ENCODE measurements at places on chromosomes 11 and 22.
A peak's percentile ranks its signal among the peaks of the same experiment; 100 is the strongest.

DNA sequence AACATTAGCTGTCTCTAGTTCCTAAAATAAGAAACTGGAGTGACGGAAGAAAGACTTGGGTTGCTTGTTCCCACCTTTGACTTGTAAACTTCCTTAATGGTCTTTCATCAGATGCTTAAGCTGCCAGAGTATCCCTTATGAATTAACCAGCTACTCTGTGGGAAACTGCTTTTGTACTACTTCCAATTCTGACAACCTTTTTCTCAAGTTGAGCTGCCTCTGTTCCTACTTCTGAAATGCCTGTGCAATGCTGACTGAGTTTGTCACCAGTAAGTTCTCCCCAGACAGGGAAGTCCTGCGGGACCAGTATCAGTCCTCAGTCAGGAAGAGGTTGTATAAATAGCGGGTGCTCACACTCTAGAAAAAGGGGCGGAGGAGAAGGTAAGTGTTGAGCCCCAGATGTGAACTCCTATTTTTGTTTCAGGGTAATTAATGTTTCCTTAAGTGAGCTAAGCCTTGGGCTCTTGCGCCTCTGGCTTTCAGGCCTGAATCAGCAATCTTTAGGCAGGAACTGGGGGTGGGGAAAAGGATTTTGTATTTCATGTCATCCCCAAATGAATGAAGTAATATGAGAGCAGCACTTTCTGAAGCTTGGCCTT is 67.2 kb downstream of the CECR2 start:
- no peak for DNase-seq

- no peak for DNase-seq
Observed at GRCh38 chr11:12377106-12377823, at the start of gene PARVA. PARVA (plus strand) TSS chr11:12377571; CDS start chr11:12377648, 77 bp downstream.

DNA sequence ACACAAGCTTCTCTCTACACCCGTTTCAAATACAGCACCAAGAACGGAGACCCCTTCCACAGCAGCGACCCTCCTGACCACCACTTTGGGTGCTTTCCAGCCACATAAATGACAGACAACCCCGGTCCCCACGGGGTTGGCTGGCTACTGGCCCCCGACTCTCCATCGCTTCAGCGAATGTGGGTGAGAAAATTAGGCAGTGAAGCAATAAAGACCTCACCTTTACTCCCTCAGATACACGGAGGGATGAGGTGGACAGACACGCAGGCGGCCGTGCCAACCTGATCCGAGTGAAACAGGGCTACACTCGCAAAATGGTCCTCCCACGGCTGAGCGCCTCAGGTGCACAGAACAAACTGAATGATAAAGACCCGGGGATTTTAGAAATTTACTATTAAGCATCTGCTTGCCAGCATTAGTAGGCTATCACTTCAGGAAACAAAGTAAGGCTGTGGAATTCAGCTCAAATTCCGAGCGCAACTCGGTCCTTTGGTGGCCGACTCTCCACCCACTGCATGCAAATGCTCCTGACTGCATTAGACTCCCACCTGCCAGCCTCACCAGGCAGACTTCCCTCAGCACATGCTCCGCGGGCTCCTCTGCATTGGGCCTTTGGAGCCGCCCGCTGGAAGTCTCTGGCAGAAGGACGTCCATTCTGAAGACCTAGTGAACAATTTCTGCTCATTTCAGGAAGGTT is 12.8 kb upstream of the EFCAB6 start:
- no peak for DNase-seq

GRCh38 chr11:114164546-114164945 is 105.0 kb downstream of the ZBTB16 start:
- DNase-seq: no peak

- DNase-seq: no peak
Observed at GRCh38 chr11:117062498-117062897, 35.7 kb downstream of the SIK3 start.

GRCh38 chr22:32528316-32528715 is 53.7 kb downstream of the FBXO7 start:
- DNase-seq: no peak

DNA sequence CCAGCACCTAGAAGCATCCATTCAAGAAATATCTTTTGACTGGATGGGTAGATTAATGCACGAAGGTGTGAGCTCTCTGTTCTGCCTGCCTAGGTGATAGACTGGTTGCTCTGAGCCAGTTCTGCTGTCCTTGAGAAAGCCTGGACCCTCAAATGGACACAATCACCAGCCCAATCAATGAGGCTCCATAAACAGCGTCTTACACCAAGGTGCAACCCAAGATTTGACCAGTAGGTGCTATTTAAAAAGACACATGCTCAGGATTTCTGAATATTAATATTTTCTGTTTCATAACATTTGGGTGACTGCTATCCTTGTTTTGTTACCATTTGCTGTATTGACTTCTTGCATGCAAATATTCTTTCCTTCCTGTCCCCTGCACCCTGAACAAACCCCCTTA is 39.0 kb downstream of the PAMR1 start:
- DNase-seq: no peak

DNA sequence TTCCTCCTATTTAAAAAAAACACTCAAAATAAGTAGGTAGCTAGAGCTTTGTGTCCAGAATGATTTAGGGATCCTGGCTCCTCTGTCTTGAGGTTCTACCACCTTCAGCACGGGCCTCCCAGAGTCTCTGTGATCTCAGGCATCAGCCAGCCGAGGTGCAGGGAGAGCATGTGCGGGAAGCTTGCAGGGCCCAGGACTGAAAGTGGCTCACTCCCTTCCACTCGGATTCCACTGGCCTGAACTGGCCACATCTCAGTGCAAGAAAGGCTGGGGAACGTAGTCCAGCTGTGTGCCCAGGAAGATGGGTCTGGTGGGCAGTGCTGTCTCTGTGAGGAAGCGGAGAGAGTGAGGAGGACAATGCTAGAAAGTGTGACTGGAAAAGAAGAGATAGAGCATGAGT is 68.3 kb upstream of the MYOD1 start:
- no peak for DNase-seq

DNA sequence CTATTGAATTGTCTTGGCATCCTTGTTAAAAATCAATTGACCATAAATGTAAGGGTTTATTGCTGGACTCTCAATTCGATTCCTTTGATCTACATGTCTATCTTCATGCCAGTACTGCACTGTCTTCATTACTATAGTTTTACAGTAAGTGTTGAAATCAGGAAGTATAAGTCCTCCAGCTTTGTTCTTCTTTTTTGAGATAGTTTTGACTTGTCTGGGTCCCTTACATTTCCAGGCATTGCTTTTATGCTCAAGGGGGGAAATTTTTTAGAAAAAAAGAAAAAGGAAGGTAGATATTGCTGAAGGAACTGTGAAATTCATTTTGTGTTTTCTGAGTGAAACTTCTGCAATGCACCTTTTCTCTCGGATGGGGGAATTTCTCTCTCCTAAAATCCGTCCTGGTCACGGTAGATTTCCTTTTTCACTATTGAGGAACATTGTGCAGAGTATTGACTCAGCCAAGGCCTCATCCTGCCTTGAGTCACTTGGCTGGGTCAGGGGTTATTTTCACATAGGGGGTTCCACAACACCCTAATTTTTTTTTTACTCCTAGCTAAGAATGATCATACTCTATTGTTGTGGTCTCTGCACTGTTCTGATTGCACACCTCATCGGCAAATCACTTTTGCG is 2.8 kb upstream of the ACER3 start:
- no peak for DNase-seq

GRCh38 chr11:447923-448731 is 2.0 kb upstream of the PTDSS2 start:
- peak; percentile 94 for DNase-seq

GRCh38 chr11:100182927-100183326 is 504.2 kb upstream of the ARHGAP42 start:
- DNase-seq: no peak

DNA sequence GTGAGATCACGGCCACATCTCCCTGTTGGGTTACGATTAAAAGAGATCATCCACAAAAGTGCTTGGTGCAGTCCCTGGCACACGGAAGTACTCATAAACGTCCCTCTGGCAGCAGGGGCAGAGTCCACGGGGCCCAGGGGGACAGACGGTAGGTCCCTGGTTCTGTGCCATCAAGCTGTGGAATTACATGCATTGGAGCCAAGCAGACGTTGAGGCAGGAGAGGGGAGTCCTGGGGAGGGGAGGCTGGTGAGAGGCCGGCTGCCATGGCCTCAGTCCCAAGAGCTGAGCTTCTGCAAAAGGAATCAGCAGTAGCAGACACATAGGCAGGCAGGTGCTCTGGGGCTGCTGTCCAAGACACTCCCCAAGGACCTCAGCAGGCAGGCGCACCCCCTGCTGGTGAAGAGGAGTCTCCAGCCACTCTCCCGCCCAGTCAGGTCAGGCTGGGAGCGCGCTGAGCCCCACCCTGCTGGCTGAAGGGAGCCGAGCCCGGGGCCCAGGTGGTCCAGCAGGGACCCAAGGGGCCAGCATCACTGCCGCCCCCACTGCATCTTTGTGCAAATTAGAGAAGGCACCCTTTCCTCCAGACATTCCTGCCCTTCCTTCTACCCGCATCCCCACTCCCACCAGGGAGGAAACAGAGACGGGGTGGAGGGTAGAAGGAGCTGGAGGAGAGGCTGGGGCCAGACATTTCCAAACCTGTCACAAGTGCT is 7.6 kb upstream of the KCTD17 start:
- peak; percentile 35 for DNase-seq

GRCh38 chr11:15579287-15580001 is 464.7 kb downstream of the INSC start:
- no peak for DNase-seq
